Muscle of arm (tissue), 14 donors: ENCODE measurements at places on chromosomes 1 and 21. TPM values are rescaled to one million over a fixed set of nuclear protein-coding genes. Genes with fewer than 3 reads are reported as not detected.

GRCh38 chr21:15514073-15514946 is 215.5 kb upstream of the USP25 start:
- no peak for DNase-seq

- no peak for DNase-seq
Measured at GRCh38 chr1:208516780-208517179, 272.6 kb upstream of the PLXNA2 start.

GRCh38 chr1:198199105-198199504 is 42.3 kb downstream of the NEK7 start:
- no peak for DNase-seq

Gene GSTM5
- 22.1 TPM for polyA plus RNA-seq

DNA sequence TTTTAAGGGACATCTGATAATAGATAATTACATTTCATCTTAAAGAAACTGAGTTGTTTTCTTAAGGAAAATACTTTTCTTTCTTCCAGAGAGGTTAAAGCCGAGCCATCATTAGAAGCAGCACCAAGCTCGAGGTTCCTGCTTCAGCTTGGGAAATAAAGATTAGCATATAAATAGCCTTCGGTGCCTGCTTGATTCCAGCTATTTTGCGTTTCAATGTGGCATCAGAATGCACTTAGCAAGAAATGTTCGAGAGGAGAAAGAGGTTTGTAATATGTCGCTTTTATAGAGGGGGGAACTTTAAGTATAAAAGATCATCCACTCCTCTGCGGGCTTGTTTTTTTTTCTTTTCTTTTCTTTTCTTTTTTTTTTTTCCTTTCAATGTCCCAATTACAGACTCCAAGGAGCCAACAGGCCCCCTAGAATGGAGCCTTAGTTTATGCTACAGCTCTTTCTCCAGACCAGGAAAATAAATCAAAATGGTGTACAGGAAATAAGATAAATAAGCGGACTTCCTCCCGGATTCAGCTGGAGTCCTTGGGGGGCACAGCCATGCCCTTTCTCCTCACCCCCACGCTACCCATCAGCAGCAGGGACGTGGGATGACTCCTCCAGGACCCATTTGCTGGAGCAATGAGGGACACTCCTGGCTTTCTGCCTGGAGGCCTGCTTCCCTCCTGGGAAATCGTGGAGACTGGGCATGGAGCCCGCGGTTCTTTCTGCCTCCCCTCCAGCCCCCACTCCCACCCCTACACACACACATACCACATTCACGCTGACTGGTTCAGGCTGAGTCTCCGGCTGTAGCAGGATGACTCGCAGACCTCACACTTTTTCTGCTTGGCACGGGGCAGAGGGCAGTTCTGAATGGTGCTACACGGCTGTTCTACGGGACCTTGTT is 131.6 kb downstream of the RRAGC start:
- DNase-seq, result peak; percentile 27

DNA sequence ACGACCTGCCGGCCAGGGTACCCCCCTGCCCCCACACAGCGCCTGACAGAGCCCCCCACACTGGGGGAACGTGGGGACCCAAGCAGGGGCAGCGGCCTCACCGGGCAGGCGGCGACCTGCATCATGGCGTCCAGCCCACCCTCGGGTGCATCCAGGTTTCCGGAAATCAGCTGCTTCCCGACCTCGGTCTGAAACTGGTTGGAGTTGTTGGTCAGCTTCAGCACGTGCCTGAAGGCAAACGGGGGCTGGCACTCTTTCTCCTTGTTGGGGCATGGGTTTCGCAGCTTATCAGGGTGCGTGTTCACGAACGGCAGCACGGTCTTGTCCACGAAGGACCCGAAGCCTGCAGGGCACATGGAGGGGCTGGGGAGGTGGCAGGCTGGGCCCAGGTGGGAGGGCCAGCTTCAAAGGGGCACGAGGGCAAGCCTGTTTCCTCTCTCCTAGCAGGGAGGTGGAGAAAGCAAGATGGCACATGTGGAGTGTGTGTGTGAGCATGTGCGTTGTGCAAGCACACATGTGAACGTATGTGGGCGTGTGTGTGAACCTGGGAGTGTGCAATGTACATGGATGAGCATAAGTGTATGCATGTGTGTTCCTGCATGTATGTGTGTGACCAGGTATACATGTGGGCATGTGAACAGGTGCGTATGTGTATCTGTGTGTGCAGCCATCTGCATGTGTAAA is 19.2 kb downstream of the ITGB2 start:
- DNase-seq, result no peak
